ENCODE measurements at places on chromosomes 6 and 20. TPM values are rescaled to one million over a fixed set of nuclear protein-coding genes. Genes with fewer than 3 reads are reported as not detected.

CITED2 gene
- 102 TPM for total RNA-seq

- H3K27ac ChIP-seq: no peak overlapping the region
- H3K4me3 ChIP-seq: no peak overlapping the region
- no peaks in the 10 kb centered on the region for H3K27me3 ChIP-seq
Measured at GRCh38 chr6:7203939-7204338, 96.2 kb downstream of the RREB1 start.

DNA sequence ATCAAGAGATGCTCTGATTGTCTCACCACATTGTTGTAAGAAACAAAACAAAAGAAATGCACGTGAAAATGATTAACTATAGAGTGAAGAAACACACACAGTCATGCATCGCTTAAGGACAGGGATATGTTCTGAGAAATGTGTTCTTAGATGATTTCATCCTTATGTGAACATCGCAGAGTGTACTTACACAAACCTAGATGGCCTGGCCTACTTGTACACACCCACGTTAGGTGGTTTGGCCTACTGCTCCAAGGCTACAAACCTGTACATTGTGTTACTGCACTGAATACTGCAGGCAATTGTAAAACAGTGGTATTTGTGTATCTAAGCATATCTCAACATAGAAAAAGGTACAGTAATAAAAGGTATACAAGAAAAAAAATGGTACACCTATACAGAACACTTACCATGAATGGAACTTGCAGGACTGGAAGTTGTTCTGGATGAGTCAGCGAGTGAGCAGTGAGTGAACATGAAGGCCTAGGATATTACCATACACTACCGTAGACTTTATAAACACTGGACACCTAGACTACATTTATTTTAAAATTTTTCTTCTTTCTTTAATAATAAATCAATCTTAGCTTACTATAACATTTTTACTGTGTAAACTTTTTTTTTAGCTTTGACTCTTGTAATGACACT, 48.6 kb downstream of the FKBP5 start:
- H3K4me1 ChIP-seq: peaks cover 33% of the 10 kb centered on the region
- no peak for DNase-seq
- no peak overlapping the region for H3K4me3 ChIP-seq
- peaks cover 41% of the 10 kb centered on the region for H3K36me3 ChIP-seq

- no peak overlapping the region for H3K4me3 ChIP-seq
- no peaks in the 10 kb centered on the region for H3K27me3 ChIP-seq
- no peak overlapping the region for H3K27ac ChIP-seq
- DNase-seq: no peak
- H3K4me1 ChIP-seq: no peaks in the 10 kb centered on the region
- H3K36me3 ChIP-seq: peaks cover 4% of the 10 kb centered on the region
Measured at GRCh38 chr6:34817446-34817845, 25.6 kb downstream of the BLTP3A start.

GRCh38 chr20:4711511-4711910, 10.2 kb upstream of the PRND start:
- H3K36me3 ChIP-seq: peaks cover 2% of the 10 kb centered on the region
- H3K4me3 ChIP-seq: no peak overlapping the region
- H3K27ac ChIP-seq: peak overlapping the region; percentile 69

NKX2-2 gene
- total RNA-seq: not detected

- H3K27ac ChIP-seq: no peak overlapping the region
- H3K4me1 ChIP-seq: peaks cover 10% of the 10 kb centered on the region
- DNase-seq: no peak
Measured at GRCh38 chr6:170316071-170316470, 9.5 kb downstream of the FAM120B start.

TAAR5 gene
- not detected for total RNA-seq

DNA sequence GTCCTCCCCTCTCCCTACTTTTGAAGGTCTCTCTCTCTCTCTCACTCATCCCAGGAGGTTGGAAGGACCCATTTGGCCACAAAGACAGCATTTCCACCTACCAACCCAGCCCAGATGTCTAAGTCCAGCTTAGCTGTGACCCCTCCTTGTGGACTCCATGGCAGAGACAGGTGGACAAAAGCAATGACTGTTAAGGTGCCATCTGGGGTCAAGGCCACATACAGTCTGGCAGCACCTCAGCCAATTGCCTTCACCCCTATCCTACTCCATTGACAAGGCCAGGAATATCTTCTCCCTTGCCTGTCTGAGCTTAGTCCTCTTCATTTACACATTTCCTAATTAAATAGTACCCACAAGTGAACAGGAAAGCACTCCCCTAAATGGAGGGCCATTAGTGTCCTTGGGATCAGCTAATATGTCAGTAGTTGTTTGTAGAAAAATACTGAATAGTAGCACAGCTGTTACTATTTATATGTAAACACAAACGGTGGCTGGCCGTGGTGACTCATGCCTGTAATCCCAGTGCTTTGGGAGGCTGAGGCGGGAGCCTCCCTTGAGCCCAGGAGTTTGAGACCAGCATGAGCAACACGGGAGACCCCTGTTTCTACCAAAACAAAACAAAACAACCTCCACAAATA, 28.8 kb downstream of the GCM1 start:
- H3K36me3 ChIP-seq: no peaks in the 10 kb centered on the region
- no peak overlapping the region for H3K27ac ChIP-seq
- no peak for DNase-seq
- no peaks in the 10 kb centered on the region for H3K4me1 ChIP-seq
- H3K4me3 ChIP-seq: no peak overlapping the region
- H3K27me3 ChIP-seq: peaks cover 6% of the 10 kb centered on the region

DNA sequence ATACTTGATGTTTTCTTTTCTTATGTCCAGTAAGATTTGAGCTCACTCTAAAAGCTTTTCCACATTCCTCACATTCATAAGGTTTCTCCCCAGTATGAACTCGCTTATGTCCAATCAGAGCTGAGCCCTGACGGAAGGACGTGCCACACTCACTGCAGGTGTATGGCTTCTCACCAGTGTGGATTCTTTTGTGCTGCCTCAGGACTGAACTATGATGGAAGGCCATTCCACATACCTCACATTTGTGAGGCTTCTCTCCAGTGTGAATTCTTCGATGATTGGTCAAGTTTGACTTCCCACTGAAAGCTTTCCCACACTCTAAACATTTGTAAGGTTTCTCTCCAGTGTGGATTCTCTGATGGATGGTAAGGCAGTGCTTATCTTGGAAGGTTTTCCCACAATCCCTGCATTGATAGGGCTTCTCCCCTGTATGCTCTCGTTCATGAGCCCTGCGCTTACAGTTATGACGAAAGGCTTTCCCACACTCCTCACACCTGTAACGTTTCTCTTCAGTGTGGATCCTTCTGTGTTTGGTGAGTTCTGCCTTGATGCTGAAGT, 9.9 kb downstream of the ZNF311 start:
- H3K4me1 ChIP-seq: peaks cover 12% of the 10 kb centered on the region
- no peak overlapping the region for H3K27ac ChIP-seq
- H3K4me3 ChIP-seq: no peak overlapping the region
- no peaks in the 10 kb centered on the region for H3K36me3 ChIP-seq
- no peak for DNase-seq

- no peaks in the 10 kb centered on the region for H3K36me3 ChIP-seq
- no peaks in the 10 kb centered on the region for H3K4me1 ChIP-seq
Measured at GRCh38 chr6:162074641-162075275, 652.8 kb downstream of the PRKN start.

RRAGD gene
- total RNA-seq: 1.3 TPM

GRCh38 chr20:2280082-2280481, 15.7 kb upstream of the TGM3 start:
- no peak for DNase-seq
- no peak overlapping the region for H3K4me3 ChIP-seq
- H3K4me1 ChIP-seq: no peaks in the 10 kb centered on the region
- H3K36me3 ChIP-seq: no peaks in the 10 kb centered on the region
- H3K27me3 ChIP-seq: peaks cover 32% of the 10 kb centered on the region
- H3K27ac ChIP-seq: no peak overlapping the region

CCDC170 gene
- not detected for total RNA-seq

GRCh38 chr6:43454696-43455530, 435 bp downstream of the DLK2 start:
- H3K4me1 ChIP-seq: peaks cover 8% of the 10 kb centered on the region
- H3K36me3 ChIP-seq: peaks cover 7% of the 10 kb centered on the region
- DNase-seq: no peak
- H3K27ac ChIP-seq: no peak overlapping the region

LPA gene
- total RNA-seq: not detected

- H3K36me3 ChIP-seq: no peaks in the 10 kb centered on the region
- no peaks in the 10 kb centered on the region for H3K27me3 ChIP-seq
- no peak overlapping the region for H3K27ac ChIP-seq
- no peak overlapping the region for H3K4me3 ChIP-seq
- DNase-seq: no peak
Measured at GRCh38 chr6:91462241-91462640, 875.4 kb upstream of the MAP3K7 start.

DNA sequence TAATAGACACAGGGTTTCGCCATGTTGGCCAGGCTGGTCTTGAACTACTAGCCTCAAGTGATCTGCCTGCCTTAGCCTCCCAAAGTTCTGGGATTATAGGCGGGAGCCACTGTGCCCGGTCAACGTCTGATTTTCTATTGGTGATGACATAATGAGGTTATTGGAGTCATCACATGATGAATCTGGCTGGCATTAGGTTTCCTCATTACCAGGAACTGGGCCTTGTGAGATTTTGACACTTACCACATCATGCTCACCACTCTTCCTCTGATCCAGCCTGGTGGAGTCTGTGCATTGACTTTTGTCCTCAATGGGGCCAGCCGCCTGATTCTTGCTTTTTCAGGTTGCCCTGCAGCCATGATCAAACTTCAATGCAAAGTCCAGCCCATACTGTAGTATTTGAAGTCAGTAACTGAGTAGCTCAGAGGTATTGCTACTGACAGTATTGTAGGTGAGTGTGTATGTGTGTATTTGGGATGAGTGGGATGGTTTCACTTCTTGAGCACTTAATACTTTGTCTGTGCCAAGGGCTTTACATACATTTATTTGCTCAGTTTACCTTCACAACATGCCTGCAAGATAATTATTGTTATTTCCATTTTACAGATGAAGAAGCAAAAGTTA, 16.0 kb downstream of the ANKS1A start:
- H3K4me1 ChIP-seq: peaks cover 20% of the 10 kb centered on the region
- no peak for DNase-seq
- peaks cover 42% of the 10 kb centered on the region for H3K27me3 ChIP-seq

GRCh38 chr6:118787724-118788423, 106.1 kb upstream of the ASF1A start:
- no peak overlapping the region for H3K4me3 ChIP-seq
- H3K27me3 ChIP-seq: no peaks in the 10 kb centered on the region
- DNase-seq: no peak
- H3K36me3 ChIP-seq: peaks cover 7% of the 10 kb centered on the region

- no peaks in the 10 kb centered on the region for H3K36me3 ChIP-seq
- H3K4me3 ChIP-seq: no peak overlapping the region
- no peak for DNase-seq
- no peak overlapping the region for H3K27ac ChIP-seq
Measured at GRCh38 chr6:23031986-23032385, 462.6 kb downstream of the HDGFL1 start.

GRCh38 chr6:83389606-83390005, 41.2 kb downstream of the ME1 start:
- DNase-seq: no peak
- no peak overlapping the region for H3K27ac ChIP-seq

GRCh38 chr6:117272891-117273290, 7.5 kb downstream of the VGLL2 start:
- no peak overlapping the region for H3K27ac ChIP-seq
- H3K4me1 ChIP-seq: peaks cover 2% of the 10 kb centered on the region
- H3K4me3 ChIP-seq: no peak overlapping the region
- no peak for DNase-seq
- H3K27me3 ChIP-seq: peaks cover 75% of the 10 kb centered on the region

HEY2 gene
- not detected for total RNA-seq

DNA sequence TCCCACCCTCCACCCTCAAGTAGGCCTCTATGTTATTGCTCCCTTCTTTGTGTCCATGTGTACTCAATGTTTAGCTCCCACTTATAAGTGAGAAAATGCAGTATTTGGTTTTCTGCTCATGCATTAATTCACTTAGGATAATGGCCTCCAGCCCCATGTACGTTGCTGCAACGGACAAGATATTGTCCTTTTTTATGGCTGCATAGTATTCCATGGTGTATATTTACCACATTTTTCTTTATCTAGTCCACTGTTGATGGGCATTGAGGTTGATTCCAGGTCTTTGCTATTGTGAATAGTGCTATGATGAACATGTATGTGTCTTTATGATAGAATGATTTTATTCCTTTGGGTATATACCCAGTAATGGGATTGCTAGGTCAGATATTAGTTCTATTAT, 64.1 kb upstream of the NNAT start:
- H3K27me3 ChIP-seq: peaks cover 3% of the 10 kb centered on the region
- H3K36me3 ChIP-seq: no peaks in the 10 kb centered on the region
- H3K4me1 ChIP-seq: no peaks in the 10 kb centered on the region
- H3K4me3 ChIP-seq: no peak overlapping the region
- DNase-seq: no peak
- H3K27ac ChIP-seq: no peak overlapping the region

GRCh38 chr6:125157280-125157679, 3.7 kb downstream of the TPD52L1 start:
- peaks cover 6% of the 10 kb centered on the region for H3K4me1 ChIP-seq
- H3K27ac ChIP-seq: no peak overlapping the region
- no peak for DNase-seq
- H3K4me3 ChIP-seq: no peak overlapping the region

DNA sequence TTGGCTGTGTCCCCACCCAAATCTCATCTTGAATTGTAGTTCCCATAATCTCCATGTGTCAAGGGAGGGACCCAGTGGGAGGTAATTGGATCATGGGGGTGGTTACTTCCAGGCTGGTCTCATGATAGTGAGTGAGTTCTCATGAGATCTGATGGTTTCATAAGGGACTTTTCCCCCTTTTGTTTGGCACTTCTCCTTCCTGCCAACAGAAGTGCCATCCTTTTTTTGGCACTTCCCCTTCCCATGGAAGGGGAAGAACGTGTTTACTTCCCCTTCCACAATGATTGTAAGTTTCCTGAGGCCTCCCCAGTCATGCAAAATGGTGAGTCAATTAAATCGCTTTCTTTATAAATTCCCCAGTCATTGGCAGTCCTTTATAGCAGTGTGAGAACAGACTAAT, 18.0 kb upstream of the PI3 start:
- no peak overlapping the region for H3K27ac ChIP-seq
- no peak overlapping the region for H3K4me3 ChIP-seq
- H3K36me3 ChIP-seq: peaks cover 3% of the 10 kb centered on the region
- peaks cover 51% of the 10 kb centered on the region for H3K27me3 ChIP-seq

SYCP2L gene
- 0.37 TPM for total RNA-seq

DNA sequence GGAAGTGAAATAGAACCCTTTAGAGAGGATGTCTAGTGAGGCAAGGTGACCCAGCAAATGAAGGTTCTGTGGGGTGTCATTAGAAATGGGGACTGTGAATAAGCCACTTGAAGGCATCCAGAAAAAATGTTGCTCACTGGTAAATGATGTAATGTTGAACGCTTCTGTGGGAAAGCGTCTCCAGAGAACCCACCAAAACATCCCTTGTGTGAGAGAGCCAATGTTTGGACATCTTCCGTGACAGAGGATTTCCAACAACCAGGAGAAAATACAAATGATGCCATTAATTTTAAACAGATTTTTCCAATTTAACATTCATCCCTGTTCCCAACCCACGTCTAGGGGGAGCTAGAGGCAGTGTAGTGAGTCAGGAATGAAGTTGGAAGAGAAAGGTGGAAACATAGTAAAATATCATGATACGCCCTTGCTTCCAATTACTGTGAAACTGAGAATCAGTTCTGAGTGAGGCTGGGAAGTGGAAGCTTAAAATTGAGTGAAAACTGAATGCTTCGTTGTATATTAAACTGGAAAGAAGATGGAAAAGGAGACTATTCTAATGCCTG, 584.2 kb downstream of the CD109 start:
- DNase-seq: no peak
- no peak overlapping the region for H3K27ac ChIP-seq
- no peaks in the 10 kb centered on the region for H3K4me1 ChIP-seq

SLC18B1 gene
- total RNA-seq: 7.8 TPM

Measured in activated CD8-positive, alpha-beta memory T cell treated with anti-CD3 and anti-CD28 coated beads, Interleukin-2, amount 10 ng/mL, durations not matched to agents 7 days and 5 days (primary cell).